ENCODE measurements at places on chromosomes 5 and 9. TPM values are rescaled to one million over a fixed set of nuclear protein-coding genes. Genes with fewer than 3 reads are reported as not detected.

SQSTM1 gene
- total RNA-seq, result 811 TPM

MCTP1 gene
- total RNA-seq, result 12.3 TPM

SLC6A19 gene
- not detected for total RNA-seq

GFI1B gene
- total RNA-seq, result not detected

EXOSC3 gene
- 27.0 TPM for total RNA-seq

CTSV gene
- 25.6 TPM for total RNA-seq

TSLP gene
- 1.2 TPM for total RNA-seq

C5orf58 gene
- not detected for total RNA-seq

MEF2C gene
- total RNA-seq, result 2.1 TPM

PRUNE2 gene
- total RNA-seq, result under 0.01 TPM

PCDHB10 gene
- under 0.01 TPM for total RNA-seq

TMEM174 gene
- total RNA-seq, result not detected

SLC4A9 gene
- total RNA-seq, result 0.07 TPM

GLRA1 gene
- not detected for total RNA-seq

SLCO4C1 gene
- total RNA-seq, result under 0.01 TPM

DOK3 gene
- total RNA-seq, result 0.68 TPM

ARID3C gene
- 0.50 TPM for total RNA-seq

All from nasal cavity respiratory epithelium epithelial cell of viscerocranial mucosa (primary cell).